CD8-positive, alpha-beta memory T cell (primary cell): ENCODE measurements at places on chromosomes 2 and 18.

DNA sequence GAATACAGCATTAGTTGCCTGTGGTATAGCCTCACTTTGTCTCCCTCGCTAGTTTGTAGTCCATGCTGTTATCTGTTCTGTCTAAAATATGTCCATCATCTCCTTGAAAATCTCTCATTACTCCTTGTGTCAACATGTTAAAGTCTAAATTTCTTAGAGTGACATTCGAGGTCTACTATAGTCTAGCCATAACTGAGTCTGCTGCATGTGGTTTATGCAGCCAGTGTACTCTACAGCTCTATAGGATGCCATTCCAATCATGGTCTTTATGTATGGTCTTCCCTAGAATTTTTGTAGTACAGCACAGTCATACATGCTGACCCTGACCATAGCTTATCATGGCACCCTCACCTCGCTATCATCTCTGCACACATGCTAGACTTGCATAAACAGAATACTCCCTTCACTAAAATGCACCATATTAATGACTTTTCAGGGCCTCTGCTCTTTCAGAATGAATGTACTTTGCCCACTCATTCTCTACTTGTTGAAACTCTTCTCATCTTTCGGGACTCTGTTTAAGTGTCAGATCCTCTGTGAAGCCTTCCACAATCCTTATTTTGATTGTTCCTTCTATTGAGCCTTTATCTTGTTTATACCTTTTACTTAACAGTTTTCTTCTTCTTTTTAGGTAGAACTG is 12.8 kb downstream of the TANK start:
- H3K36me3 ChIP-seq = no peaks in the 10 kb centered on the region
- no peak overlapping the region for H3K4me3 ChIP-seq
- DNase-seq = no peak
- H3K4me1 ChIP-seq = peaks cover 7% of the 10 kb centered on the region

GRCh38 chr2:88880441-88880953 is 189.0 kb downstream of the RPIA start:
- H3K27ac ChIP-seq = no peak overlapping the region
- no peak overlapping the region for H3K4me3 ChIP-seq
- peak; percentile 40 for DNase-seq
- no peaks in the 10 kb centered on the region for H3K27me3 ChIP-seq

DNA sequence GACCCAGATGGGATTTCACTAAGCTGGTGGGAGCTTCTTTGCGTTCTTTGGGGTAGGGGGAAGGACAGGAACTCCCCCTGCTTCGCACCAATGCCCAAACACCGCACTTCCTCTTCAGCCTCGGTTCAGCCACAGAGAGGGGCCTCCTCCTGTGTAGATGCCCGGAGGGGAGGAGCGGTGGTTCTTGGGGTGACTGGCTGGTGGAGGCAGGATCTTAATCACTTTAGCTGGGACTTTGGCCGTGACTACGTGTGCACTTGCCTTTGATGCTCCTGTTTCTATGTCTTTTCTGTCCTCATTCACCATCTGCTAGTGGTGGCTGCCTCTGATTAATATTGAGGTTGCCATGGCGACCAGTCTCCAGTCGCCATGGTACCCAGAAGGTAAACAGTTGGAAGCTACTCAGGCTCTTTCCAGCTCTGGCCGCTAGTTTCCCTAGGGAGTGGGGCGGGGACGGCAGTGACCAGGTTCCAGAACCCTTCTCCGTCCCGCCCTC is 1.9 kb downstream of the CNGA3 start:
- H3K4me3 ChIP-seq = no peak overlapping the region
- no peak overlapping the region for H3K27ac ChIP-seq
- no peak for DNase-seq
- H3K36me3 ChIP-seq = no peaks in the 10 kb centered on the region

DNA sequence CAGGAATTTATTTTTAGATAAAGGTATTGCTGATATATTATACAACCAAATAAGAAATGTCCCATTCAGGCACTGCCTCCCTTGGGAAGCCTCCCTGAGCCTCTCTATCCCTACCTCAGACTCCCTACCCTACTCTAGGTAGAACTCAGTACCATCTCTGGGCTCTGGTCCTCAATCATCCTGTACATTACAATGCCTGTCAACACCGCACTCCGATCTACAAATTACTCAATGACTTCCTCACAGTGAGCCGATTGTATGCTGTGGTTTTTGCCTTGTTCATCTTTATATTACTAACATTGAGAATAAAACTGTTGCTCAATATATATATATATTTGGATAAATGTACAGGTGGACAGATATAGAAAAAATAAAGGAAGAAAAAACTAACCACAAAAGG is 207.5 kb downstream of the STK39 start:
- H3K4me3 ChIP-seq = no peak overlapping the region
- DNase-seq = no peak
- H3K27me3 ChIP-seq = no peaks in the 10 kb centered on the region
- H3K4me1 ChIP-seq = no peaks in the 10 kb centered on the region
- no peak overlapping the region for H3K27ac ChIP-seq

DNA sequence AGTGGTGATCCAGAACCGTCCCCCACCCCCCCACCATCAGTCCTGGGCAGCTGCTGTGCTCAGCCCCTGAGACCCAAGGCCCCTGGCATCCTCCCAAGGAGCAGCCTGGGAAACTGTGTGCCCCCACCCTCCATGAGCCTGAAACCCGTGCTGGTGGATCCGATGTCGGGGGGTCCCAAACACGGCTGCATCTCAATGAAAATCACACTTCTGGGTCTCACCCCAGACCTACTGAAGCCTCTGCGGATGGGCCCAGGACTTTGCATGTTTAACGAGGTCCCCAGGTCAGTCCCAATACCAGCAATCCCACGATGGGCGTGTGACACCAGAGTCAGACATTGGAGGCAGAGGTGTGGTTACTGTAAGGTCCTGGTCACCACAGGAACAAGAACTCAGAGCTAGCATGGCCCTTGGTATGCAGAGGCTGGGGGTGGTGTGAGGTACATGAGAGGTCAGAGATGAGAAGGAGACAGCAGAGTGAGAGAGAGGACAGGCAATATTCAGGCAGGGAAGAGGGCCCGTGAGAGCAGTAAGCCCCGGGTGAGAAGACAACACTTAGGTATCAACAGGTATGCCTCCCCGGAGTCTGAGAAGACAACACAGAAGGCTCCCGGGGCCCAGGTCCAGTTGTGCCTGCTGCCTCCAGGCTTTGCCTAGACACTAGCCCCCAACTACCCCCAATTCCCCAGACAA is 32.6 kb downstream of the MRPL35 start:
- H3K27me3 ChIP-seq = peaks cover 4% of the 10 kb centered on the region
- DNase-seq = no peak
- H3K4me1 ChIP-seq = no peaks in the 10 kb centered on the region
- H3K36me3 ChIP-seq = no peaks in the 10 kb centered on the region
- H3K4me3 ChIP-seq = no peak overlapping the region
- no peak overlapping the region for H3K27ac ChIP-seq

DNA sequence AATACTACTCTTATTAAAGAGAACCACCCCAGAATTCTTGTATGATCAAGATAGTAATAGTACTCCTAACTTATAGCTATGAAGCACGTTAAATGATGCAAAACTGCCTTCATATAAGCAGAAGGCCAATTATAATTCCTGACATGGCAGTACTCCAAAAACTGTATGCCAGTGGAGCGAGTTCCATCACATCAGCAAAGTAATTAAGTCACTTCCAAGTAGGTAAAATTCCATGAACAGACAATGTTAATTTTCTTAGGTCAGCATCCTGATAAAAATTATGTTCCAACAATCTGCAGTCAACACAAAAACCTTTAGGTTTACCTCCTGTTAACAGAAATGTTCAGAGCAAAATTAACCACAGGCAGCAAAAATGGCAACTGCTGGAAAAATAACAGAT is 136.7 kb downstream of the CDH2 start:
- H3K27me3 ChIP-seq = no peaks in the 10 kb centered on the region
- no peaks in the 10 kb centered on the region for H3K4me1 ChIP-seq
- H3K36me3 ChIP-seq = no peaks in the 10 kb centered on the region
- DNase-seq = no peak

GRCh38 chr2:23616630-23617029 is 231.7 kb downstream of the KLHL29 start:
- no peaks in the 10 kb centered on the region for H3K27me3 ChIP-seq
- no peak overlapping the region for H3K4me3 ChIP-seq
- DNase-seq = no peak
- no peak overlapping the region for H3K27ac ChIP-seq

DNA sequence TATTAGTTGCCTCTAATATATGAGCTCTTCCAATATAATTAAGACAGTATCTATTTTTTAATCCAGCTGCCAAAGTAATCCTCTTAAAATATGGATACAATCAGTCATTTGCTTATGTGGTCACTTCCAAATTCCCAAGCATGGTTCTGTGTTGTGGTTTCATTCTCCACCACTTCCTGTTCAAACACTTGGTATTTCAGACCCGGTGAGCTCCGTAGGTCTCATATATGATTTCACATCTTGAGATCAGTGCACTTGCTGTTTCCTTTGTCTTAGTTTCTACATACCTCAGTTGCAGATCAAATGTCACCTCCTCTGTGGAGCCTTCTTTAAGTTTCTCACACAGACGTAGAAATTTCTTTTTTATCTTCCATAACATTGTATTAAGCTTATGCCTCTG is 254.2 kb downstream of the KCNS3 start:
- DNase-seq = no peak
- no peaks in the 10 kb centered on the region for H3K36me3 ChIP-seq
- H3K4me3 ChIP-seq = no peak overlapping the region
- no peaks in the 10 kb centered on the region for H3K27me3 ChIP-seq
- H3K4me1 ChIP-seq = no peaks in the 10 kb centered on the region

DNA sequence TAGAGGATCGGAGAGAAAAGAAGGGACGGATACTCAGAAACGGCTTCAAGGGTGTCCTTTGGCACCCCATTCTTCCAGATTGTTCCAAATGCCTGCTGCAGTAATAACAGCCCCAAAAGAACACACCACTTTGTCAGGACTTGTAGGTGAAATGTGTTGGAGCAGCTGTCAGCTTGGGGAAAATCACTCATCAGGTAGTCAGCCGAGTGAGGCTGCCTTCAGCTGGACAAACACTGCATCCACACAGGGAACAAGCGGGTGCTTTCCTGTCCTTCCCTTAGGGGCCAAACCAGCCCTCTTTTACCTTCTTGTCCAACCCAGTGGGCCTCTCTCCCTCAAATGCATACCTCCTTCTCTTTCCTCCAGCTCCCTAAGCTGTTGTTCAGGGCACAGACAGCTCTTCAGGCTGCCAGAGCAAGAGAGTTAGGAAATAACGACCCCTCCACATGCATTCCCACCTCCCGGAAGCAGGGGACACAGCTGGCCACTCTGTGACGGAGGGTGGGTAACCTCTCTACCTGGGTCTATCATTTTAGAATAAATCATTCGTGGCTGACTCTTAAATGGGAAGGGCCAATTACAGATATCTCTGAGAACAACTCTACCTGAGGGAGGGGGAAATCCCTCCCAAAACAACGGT is 48.1 kb downstream of the BCL11A start:
- DNase-seq = no peak
- H3K27ac ChIP-seq = no peak overlapping the region
- H3K36me3 ChIP-seq = no peaks in the 10 kb centered on the region
- no peak overlapping the region for H3K4me3 ChIP-seq
